Astrocyte (in vitro differentiated cells and primary cell): ENCODE measurements at places on chromosomes 16 and 17. TPM values are rescaled to one million over a fixed set of nuclear protein-coding genes. Genes with fewer than 3 reads are reported as not detected.

GRCh38 chr17:36778448-36778847, 158.8 kb upstream of the LHX1 start:
- DNase-seq: no peak

- peak; percentile 39 for DNase-seq
Measured at GRCh38 chr17:62933501-62934385, 32.3 kb upstream of the TANC2 start.

DNA sequence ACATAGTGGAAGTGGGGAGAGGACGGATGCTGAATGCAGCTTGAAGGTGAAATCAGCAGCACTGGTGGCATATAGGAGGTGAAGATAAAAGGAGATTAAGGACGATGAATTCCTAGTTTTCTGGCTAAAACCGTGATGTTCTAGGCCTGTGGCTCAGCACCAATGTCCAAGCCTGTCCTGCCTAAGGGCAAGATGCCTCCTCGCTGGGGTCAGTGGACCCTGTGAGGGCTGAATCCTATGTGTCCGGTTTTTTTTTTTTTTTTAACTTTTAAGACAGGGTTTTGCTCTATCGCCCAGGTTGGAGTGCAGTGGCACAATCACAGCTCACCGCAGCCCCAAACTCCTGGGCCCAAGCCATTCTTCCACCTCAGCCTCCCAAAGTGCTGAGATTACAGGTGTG, 12.8 kb downstream of the CPNE2 start:
- DNase-seq: no peak

DNA sequence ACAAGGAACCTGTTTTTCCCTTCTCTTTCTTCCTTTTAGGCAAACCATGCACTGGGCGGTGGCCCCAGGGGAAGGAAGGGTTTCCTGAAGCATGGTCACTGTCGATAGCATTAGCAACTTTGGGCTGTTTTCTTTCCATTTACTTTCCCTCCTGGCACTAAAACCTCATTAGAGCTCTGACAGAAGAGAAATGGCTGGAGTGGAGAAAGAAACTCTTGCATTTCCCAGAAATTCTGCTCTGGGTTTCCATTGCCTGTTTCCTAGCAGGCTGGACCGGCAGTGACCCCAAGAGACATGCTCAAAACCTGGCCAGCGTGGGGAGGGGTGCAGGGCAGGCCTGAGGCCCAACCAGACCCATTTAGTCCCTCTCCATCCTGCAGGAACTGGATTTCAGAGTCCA, 230.7 kb upstream of the CCL2 start:
- DNase-seq: no peak

DNA sequence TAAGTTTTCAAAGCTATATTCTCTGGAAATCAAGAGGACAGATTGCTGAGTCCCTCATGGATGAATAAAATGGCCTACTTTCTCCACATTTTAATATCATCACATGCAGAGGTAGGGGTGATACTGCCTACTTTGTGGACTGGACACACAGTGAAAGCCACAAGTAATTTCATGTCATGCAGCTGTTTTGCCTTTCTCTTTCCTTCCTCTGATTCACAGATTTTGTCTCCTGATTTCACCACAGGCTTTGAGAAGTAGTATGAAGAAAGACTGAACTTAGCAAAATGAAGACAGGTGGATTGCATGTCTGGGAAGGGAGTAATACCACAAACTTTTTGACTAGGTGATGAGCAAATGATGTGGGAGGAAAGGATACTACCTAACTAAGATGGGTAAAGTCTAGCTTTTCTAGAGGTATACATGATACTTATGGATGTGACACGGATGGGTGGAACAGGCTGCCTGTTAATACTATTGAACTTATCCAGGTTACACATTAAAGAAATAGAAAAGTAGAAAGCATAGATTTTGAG, 478.4 kb upstream of the GOT2 start:
- DNase-seq: peak; percentile 47

DNA sequence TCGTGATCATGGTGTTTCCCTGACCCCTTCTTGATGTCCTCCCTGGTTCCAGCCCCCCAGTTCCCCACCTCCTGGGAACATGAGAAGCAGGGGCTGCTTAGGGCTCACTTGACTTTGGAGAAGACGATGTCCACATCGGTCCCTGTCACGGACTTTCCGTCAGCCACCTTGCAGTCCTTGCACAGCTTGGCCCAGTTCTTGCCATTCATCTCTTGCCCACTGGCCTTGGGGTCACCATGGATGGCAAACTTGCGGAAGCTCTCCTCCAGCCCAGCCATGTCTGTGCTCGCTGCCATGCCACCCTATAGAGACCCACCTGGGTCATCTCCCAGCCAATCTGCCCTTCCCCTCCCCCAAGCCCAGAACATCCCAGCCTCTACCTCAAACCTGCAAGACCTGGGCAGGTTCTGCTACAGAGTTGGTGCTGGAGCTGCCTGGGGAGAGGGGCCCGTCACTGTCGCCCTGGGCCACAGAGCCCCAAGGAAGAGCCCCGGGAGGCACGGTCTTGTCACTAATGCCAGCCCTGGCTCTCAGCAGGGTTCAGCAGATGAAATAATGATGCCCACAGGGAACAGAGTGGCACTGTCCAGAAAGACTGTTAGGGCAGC, 2.4 kb downstream of the TPPP3 start:
- DNase-seq: no peak

DNA sequence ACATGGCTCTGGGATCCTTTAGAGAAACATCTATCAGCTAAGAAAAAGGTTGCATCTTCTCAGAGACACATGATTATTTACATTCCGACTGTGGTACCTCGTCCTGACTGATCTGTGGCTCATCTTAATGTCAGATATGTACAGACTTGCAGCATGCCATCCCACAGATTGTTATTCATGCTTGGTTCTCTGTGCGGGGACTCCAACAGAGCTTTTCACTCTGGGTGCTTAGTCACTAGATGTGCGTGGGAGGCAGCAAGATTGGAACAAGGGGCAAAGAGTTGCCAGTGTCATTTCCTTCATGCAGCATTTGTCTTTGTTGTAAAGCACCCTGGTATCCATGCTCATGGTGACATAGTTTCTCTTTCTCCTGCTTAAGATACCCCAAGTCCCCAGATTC, 179.1 kb upstream of the CACNG5 start:
- peak; percentile 74 for DNase-seq

- no peak for DNase-seq
Measured at GRCh38 chr16:79642652-79643051, 42.1 kb upstream of the MAF start.

DNA sequence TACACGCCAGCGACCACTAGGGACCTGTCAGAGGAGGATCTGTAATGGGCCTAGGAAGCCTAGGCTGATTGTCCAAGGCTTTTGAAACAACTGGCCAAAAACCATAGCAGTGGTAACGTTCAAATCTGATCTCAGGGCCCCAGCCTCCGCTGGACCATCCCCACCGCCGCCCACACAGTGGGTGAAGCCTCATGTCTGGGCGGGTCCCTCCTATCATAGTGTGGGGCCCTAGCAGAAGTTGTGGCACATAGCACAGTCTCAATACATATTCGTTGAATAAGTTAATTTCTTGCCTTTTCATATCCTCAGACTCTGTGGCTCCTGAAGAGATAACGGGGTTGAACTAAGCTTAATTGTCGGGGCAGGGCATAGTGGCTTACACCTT, 818 bp downstream of the DPH1 start:
- no peak for DNase-seq

DNA sequence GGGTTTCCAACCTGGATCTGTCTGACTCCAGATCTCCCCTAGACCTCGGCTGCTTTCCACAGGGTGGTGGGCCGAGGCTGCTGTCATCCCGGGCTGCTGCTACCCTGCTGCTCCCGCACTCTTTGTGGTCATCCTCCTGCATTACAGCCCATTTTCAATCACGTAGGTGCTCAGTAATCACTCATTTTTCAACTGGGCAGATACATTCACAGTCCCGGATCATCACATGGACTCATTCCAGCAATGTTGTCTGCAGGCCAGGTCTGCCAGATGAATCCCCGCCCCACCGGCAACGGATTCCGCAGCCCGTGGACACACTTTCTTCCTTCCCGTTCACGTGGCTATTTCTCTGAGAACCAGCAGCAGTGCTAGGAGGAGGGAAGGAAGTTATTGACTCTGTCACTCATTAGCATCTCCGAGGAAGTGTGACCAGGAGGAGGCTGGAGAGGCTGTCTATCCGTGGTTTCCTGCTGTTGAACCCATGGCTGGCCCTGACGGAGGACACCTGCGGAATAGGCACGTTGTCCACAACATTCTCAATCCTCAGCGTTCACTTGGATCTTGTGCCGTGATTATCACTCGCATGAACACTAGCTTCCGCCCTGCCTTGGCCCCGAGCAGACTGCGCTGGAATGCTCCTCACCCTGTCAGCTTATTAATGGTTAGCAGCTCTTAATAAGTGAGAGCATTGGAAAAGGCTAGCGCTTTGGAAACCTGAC, 14.7 kb upstream of the ZCCHC14 start:
- no peak for DNase-seq

GRCh38 chr16:492211-492875, 35.2 kb upstream of the CAPN15 start:
- DNase-seq: no peak

GRCh38 chr17:3815925-3816324, 14.9 kb upstream of the ITGAE start:
- no peak for DNase-seq

DNA sequence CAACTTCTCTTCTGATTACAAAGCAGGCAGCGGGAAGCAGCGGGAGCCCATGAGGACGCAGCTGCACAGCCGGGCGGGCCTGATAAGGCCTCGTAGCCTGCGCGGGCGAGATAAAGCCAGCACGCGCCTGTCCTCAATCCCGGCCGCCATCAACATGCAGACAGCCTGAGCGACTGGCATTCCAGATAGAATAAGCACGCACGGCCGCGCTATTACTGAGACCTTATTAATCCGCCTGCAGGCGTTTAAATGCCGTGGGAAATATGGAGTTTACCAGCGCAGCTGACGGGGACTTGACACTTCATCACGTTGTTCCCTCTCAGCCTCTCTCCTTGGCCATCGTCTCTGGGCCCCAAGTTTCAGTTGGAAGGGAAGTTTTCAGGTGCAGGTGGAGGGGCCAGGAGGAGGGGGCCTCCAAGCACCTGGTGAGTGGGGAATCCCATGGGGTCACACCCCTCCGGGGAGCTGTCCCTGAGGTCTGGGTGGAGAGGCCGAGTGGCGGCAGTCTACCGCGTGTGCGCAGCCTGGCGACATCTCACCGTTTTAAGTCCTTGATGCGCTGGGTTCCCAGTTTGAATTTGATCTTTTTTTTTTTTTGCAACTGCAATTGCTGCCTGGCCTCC, 27.3 kb upstream of the CBFA2T3 start:
- DNase-seq: no peak

Gene ABCC12
- total RNA-seq: not detected in 2 replicates

Gene TLCD1
- 24.6 and 25.1 TPM in 2 replicates for total RNA-seq

Gene ADGRG3
- total RNA-seq: not detected in 2 replicates

Gene NOXO1
- 0.89 TPM in 1 of 2 replicates, not detected in the other for total RNA-seq

Gene HS3ST6
- not detected in 2 replicates for total RNA-seq
